ENCODE measurements at places on chromosomes 1 and 21.

DNA sequence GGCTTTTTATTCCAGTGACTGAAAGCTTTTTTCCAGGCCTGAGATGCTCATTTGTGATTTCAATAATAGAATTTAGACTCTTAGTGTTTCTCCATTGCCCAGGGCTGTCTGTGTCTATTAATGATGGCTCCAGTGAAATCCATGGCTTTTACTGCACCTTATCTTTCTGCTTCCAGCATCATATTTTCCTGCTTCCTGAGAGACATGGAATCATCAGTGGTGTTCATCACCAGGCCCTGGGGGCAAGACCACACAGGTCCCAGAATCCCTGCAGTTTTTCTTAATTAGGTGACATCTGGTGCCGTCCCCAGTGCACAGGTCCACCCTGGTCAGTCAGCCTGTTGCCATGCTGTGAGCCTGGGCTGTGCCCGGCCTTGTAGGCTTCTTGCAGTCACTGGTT lies 15.5 kb downstream of the NT5C1A start:
- H3K4me3 ChIP-seq, result no peak overlapping the region
- no peak for DNase-seq
- peaks cover 3% of the 10 kb centered on the region for H3K4me1 ChIP-seq
- H3K27me3 ChIP-seq, result peaks cover 14% of the 10 kb centered on the region
- no peak overlapping the region for H3K27ac ChIP-seq
- H3K36me3 ChIP-seq, result no peaks in the 10 kb centered on the region

GRCh38 chr1:52636721-52637695 lies 4.0 kb downstream of the SHISAL2A start:
- H3K27me3 ChIP-seq, result no peaks in the 10 kb centered on the region
- peak overlapping the region; percentile 69 for H3K4me3 ChIP-seq
- peak; percentile 77 for DNase-seq
- H3K27ac ChIP-seq, result peak overlapping the region; percentile 98

DNA sequence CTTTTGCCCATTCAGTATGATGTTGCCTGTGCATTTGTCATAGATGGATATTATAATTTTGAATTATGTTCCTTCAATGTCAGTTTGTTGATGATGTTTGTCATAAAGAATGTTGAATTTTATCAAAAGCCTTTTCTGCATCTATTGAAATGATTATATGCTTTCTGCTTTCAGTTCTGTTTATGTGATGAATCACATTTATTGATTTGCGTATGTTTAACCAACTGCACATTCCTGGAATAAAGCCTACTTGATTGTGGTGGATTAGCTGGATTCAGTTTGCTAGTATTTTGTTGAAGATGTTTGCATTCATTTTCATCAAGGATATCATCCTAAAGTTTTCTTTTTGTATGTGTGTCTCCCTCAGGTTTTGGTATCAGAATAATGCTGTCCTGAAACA lies 5.7 kb upstream of the OR2M4 start:
- H3K36me3 ChIP-seq, result no peaks in the 10 kb centered on the region
- H3K27me3 ChIP-seq, result no peaks in the 10 kb centered on the region
- no peak overlapping the region for H3K4me3 ChIP-seq
- no peaks in the 10 kb centered on the region for H3K4me1 ChIP-seq

DNA sequence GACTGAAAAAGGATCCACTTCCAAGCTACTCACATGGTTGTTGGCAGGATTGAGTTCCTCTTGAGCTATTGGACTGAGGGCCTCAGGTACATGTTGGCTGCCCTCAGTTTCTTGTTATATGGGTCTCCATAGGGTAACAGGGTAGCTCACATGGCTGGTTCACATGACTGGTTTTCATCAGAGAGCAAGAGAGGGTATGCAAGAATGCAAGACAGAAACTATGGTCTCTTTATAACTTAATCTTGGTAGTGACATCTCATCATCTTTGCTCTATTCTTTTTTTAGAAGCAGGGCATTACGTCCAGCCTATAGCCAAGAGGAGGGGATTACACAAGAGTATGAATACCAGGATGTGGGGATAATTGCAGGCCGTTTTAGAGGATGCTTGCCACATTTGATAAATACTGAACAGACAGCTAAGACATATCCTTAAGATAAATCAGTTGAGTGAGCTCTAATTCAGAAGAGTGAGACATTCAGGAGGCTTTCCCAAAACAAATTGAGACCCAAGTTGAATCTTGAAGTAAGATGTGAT lies 100.2 kb downstream of the HMCN1 start:
- no peaks in the 10 kb centered on the region for H3K4me1 ChIP-seq
- DNase-seq, result no peak
- H3K27ac ChIP-seq, result no peak overlapping the region
- no peaks in the 10 kb centered on the region for H3K36me3 ChIP-seq

DNA sequence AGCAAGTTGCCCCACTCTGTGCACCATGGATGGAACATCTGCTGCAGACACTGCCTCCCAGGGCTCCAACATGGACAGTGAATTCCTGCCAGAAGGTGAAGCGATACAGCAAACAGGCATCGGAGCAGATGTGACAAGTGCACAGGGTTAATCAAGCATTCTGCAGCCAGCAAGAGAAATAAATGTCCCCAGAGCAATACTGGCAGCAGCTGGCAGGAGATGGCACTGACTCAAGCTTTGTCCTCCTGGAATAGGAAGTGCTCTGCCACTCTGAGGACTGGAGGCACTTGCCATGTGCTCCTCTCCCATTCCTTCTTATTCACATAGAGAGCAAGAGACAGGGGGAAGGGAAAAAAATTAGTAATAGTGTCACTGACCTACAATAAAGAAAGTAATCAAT lies 402.7 kb upstream of the DAB1 start:
- H3K4me3 ChIP-seq, result no peak overlapping the region
- no peaks in the 10 kb centered on the region for H3K4me1 ChIP-seq
- DNase-seq, result no peak

- no peak overlapping the region for H3K4me3 ChIP-seq
- no peaks in the 10 kb centered on the region for H3K4me1 ChIP-seq
- no peak overlapping the region for H3K27ac ChIP-seq
- DNase-seq, result no peak
- H3K36me3 ChIP-seq, result no peaks in the 10 kb centered on the region
Measured at GRCh38 chr1:240833075-240833474, 221.1 kb upstream of the GREM2 start.

DNA sequence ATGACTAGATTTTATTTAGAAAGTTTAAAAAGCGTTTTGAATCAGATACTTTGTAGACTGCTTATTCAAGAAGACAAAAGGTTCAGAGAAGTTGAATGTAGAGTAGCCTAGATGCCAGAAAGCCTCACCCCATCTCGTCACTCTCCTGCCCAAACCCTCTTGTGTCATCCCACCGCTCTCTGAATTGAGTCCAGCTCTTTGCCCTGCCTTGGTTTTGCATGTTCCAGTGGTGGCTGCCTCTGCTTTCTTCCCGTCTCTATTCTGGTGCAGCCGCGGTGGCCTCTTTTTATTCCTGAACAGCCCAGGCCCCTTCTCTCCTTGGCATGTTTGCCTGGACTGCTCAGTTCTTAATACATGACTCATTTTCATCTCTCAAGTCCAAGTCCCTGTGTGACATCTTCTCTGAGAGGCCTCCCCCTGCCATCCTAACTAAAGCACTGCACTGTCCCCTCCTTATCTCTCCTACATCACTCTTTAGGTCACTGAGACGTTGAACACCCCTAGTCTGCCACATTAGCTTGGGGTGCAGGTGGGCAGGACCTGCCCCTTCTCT lies 22.9 kb downstream of the PRDM2 start:
- no peaks in the 10 kb centered on the region for H3K27me3 ChIP-seq
- H3K4me1 ChIP-seq, result peaks cover 49% of the 10 kb centered on the region
- DNase-seq, result no peak
- H3K4me3 ChIP-seq, result no peak overlapping the region
- peak overlapping the region; percentile 54 for H3K27ac ChIP-seq
- H3K36me3 ChIP-seq, result peaks cover 10% of the 10 kb centered on the region

- no peak for DNase-seq
- no peaks in the 10 kb centered on the region for H3K36me3 ChIP-seq
Measured at GRCh38 chr1:107251839-107252238, 111.0 kb downstream of the NTNG1 start.

- H3K4me1 ChIP-seq, result no peaks in the 10 kb centered on the region
- no peak for DNase-seq
- peaks cover 2% of the 10 kb centered on the region for H3K27me3 ChIP-seq
- no peak overlapping the region for H3K4me3 ChIP-seq
- H3K36me3 ChIP-seq, result no peaks in the 10 kb centered on the region
- no peak overlapping the region for H3K27ac ChIP-seq
Measured at GRCh38 chr1:41419584-41420295, 58.5 kb downstream of the FOXO6 start.

DNA sequence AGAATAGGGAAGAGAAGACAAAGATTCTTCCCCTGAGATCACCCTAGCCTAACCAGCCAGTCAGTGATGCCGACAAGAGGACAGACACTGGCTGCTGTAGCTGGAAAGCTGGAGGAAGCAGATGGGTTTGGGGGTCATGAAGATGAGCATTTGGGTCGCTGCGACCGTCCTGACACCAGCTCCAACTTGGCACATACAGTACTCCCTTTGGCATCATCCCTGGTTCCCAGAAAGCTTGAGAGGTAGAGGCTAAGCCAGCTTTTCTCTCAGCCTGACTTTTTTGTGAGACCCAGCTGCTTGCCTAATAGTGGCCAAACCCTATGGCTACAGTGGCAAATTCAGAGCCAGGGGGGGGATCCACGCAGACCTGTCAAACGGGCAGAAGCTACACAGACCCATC lies 43.0 kb upstream of the IKBKE start:
- no peaks in the 10 kb centered on the region for H3K27me3 ChIP-seq
- no peak for DNase-seq
- no peaks in the 10 kb centered on the region for H3K4me1 ChIP-seq
- H3K36me3 ChIP-seq, result peaks cover 13% of the 10 kb centered on the region
- no peak overlapping the region for H3K27ac ChIP-seq

DNA sequence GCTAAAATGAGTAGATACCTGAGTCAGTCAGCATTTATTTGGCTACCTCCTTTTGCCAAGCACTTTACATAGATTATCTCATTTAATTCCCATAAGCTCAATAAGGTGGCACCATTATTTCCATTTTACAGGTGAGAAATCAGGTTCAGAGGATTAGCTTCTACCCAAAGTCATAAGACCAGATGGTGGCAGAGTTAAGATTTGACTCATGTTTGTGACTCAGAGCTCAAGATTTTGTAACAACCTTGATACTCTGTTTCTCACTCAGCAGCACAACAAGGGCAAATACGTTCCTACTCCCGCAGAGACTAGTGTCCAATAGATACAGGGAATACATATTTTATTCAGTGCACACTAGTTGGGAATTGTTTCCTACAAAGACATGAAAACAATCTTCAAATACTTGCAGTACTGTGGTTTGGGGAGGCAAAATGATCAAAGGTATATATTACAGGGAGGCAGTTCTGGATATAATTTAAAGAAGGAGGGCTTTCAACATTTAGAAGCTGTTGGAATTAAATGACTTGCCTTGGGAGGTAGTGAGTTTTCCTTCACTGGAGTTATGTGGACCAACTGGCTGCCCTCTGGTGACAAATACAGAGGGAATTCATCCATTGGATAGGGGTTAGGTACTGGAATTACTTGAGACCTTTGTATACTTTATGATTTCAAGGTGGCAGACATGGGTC lies 3.6 kb downstream of the LEPR start:
- no peaks in the 10 kb centered on the region for H3K27me3 ChIP-seq
- DNase-seq, result no peak
- peaks cover 16% of the 10 kb centered on the region for H3K36me3 ChIP-seq
- H3K4me3 ChIP-seq, result no peak overlapping the region
- no peak overlapping the region for H3K27ac ChIP-seq

- no peaks in the 10 kb centered on the region for H3K27me3 ChIP-seq
- H3K36me3 ChIP-seq, result peaks cover 22% of the 10 kb centered on the region
- H3K27ac ChIP-seq, result no peak overlapping the region
- no peak for DNase-seq
Measured at GRCh38 chr1:1758059-1758621, 20.1 kb downstream of the NADK start.

DNA sequence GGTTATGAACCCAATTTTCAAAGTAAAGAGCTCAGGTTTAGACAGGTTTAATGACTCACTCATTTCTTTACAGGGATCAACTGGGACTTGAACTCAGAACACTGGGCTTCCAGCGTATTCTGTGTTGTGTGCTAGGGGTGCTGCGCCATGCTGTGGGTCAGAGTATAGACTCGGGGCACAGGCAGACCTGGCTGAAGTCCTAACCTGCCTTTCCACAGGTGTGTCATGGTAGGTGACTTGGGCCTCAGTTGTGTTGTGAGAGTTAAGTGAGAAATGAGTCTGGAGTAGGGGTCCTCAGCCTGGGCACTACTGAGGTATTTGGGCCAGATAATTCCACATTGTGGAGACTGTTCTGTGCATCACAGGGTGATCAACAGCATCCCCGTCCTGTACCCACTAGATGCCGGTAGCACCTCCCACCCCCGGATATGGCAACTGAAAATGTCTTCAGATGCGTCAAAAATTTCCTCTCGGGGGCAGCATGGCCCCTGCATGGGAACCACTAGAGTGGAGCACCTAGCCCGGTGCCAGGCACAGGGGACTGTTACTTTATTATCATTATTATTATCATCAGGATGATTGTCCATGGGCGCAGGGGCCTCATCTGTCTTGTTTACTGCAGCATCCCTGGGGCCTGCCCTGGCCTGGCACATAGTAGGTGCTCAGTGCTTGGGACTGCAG lies 575.5 kb downstream of the PTPRU start:
- peaks cover 4% of the 10 kb centered on the region for H3K27me3 ChIP-seq
- no peak for DNase-seq
- no peaks in the 10 kb centered on the region for H3K4me1 ChIP-seq
- H3K36me3 ChIP-seq, result no peaks in the 10 kb centered on the region

GRCh38 chr21:23743821-23744220 lies 1863.5 kb downstream of the MRPL39 start:
- H3K4me3 ChIP-seq, result no peak overlapping the region
- no peaks in the 10 kb centered on the region for H3K36me3 ChIP-seq
- DNase-seq, result no peak
- peaks cover 2% of the 10 kb centered on the region for H3K27me3 ChIP-seq
- H3K27ac ChIP-seq, result no peak overlapping the region

GRCh38 chr21:37370152-37371040 lies 3.8 kb downstream of the DYRK1A start:
- peak overlapping the region; percentile 92 for H3K27ac ChIP-seq
- H3K27me3 ChIP-seq, result peaks cover 2% of the 10 kb centered on the region
- H3K36me3 ChIP-seq, result peaks cover 8% of the 10 kb centered on the region

GRCh38 chr1:118928739-118929554 lies 59.2 kb downstream of the TBX15 start:
- DNase-seq, result no peak
- H3K36me3 ChIP-seq, result no peaks in the 10 kb centered on the region
- H3K27me3 ChIP-seq, result no peaks in the 10 kb centered on the region
- H3K4me3 ChIP-seq, result no peak overlapping the region
- no peaks in the 10 kb centered on the region for H3K4me1 ChIP-seq

- no peaks in the 10 kb centered on the region for H3K4me1 ChIP-seq
- DNase-seq, result no peak
- no peak overlapping the region for H3K27ac ChIP-seq
- no peaks in the 10 kb centered on the region for H3K36me3 ChIP-seq
- H3K4me3 ChIP-seq, result no peak overlapping the region
- H3K27me3 ChIP-seq, result peaks cover 7% of the 10 kb centered on the region
Measured at GRCh38 chr1:201251851-201252430, 31.4 kb upstream of the PKP1 start.
